ENCODE measurements at places on chromosomes 7 and 10. TPM values are rescaled to one million over a fixed set of nuclear protein-coding genes. Genes with fewer than 3 reads are reported as not detected.

The UPK3B gene
- total RNA-seq, result 1.7 TPM

The AS3MT gene
- 0.65 TPM for total RNA-seq

The LRRD1 gene
- not detected for total RNA-seq

DNA sequence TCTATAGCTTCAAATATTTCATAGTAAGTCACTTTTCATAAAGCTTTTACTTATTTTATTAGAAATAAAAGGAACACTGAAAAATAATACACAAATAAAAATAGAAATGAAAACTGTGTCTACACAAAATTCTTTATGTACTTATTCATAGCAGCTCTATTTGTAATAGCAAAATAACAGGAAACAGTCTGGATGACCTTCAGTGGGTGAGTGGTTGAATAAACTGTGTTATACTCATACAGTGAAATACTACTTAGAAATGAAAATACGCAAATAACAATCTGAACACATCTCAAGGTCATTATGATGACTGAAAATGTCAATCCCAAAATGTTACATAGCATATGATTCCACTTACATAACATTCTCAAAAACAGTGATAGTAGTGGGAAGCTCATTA, 138.7 kb upstream of the PCLO start:
- no peak for DNase-seq

DNA sequence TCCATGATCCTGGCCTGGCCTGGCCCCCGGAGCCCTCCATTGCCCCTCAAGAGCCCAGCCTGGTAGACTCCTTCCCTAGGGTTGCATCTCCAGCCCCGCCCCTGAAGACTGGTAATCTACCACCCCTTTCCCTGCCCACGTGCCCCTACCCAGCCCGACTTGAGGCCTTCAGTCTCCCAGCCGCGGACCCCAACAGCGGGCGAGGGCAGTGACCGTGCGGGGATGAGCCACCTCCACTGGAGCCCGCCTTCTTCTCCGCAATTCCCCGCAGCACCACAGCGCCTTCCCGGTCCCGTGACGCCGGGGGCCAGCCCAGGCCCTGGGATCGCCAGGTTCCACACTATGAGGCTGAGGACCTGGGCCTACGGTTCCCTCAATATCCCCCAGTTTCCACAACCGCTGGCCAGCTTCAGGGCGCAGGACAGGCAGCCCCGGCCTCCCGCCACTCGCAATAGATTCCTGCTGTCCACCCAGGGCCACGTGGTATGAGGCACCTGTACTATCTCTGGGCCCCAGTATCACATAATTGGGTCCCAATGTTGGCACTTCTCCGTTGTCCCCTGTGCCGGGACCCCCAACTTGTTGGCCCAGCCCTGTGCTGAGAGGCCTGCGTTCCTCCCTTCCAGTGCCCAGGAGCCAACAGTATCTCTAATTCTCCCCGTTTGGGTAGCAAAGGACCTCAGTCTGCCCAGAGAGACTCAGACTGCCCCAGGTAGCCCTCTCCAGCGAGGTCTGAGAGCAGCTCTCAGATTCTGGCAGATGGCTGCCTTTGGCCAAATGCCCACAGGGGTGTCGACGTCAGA, 1.1 kb upstream of the GPRIN2 start:
- peak; percentile 16 for DNase-seq

- no peak for DNase-seq
Measured at GRCh38 chr7:148395352-148395811, 195.2 kb upstream of the C7orf33 start.

GRCh38 chr10:12724807-12725579, 276.5 kb downstream of the CCDC3 start:
- no peak for DNase-seq

GRCh38 chr7:25075459-25075858, 49.6 kb downstream of the CYCS start:
- no peak for DNase-seq

GRCh38 chr10:122210481-122211265, 60.4 kb upstream of the BTBD16 start:
- DNase-seq, result no peak
